ENCODE measurements at places on chromosomes 13 and 19.

GRCh38 chr13:98273824-98274742, 97.0 kb upstream of the RNF113B start:
- no peak for DNase-seq

GRCh38 chr13:29859971-29860370, 9.6 kb upstream of the UBL3 start:
- no peak for DNase-seq

DNA sequence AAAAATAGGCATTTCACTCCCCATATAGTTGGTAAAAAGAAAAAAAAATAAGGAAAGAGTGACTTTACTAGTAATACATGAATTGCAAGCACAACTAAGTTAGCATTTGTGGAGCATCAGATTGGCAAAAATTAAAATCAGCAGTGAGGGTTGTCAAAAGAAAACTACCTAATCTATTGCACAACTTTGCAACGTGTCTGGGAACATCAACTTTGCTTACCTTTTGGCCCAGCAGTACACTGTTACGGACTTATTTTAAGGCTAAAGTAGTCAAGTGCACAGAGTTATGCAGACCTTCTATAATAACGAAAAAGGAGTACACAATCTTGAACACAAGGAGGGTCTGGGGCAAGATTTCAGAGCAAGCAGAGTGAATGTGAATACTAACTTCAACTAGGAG, 102.6 kb downstream of the MIPEP start:
- DNase-seq = no peak

- DNase-seq = no peak
Observed at GRCh38 chr19:9939301-9939913, 3.1 kb upstream of the OLFM2 start.

DNA sequence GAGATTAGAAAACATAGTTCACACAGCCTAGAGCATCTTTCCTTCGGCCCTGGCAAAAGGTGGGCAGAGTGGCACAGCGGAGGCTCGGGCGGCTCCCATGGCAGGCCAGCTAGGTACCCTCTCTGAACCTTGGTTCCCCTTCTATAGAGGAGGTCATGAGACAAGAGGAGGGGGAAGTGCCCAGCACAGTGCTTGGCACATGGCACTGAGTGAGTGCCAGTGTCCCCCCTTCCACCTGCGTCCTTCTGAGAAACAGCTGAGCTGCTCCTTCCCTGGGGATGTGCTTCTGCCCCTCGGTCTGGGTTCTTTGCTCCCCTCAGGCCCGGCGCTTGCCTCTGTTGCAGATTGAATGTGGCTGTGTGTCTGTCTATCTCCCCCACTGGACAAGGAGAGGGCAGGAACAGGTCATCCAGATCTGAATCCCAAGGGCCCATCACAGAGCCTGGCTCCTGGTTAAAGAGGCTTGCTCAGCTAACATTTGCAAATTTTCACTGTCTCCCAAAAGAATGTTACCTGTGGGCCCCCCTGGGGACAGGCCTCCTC, 165.6 kb downstream of the USP12 start:
- no peak for DNase-seq

GRCh38 chr13:101529422-101529821, 76.9 kb downstream of the ITGBL1 start:
- no peak for DNase-seq

DNA sequence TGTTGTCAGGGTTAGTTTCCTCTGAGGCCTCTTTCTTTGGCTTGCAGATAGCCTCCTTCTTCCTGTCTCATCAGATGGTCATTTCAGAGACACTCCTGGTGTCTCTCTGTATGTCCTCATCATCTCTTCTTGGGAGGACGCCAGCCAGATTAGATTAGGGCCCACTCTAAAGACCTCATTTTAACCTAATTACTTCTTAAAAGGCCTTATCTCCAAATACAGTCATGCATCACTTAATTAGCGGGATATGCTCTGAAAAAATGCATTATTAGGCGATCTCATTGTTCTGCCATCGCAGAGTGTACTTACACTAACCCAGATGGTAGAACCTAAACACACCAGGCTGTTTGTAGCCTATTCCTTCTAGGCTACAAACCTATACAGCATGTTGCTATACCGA, 89.0 kb downstream of the CDK8 start:
- no peak for DNase-seq

GRCh38 chr13:92150606-92151005, 752.2 kb downstream of the GPC5 start:
- DNase-seq = no peak

DNA sequence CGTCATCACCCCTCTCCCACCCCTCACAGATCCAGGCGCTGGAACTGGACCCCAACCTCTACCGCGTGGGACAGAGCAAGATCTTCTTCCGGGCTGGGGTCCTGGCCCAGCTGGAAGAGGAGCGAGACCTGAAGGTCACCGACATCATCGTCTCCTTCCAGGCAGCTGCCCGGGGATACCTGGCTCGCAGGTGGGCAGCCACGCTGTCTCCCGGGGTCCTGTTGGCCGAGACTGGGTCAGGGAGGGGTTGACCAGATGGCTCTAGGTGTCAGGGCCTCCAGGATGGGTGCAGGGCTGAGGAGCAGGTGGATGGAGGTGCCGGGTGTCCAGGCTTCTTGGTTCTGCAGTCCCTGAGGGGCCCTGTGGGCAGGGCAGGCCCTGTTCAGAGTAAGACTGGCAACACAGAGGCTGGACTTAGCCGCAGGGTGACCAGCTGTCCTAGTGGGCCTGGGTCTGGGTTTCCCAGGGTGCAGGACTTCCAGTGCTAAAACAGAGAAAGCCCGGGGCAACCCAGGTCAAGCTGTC, 58.1 kb downstream of the MYH14 start:
- no peak for DNase-seq

DNA sequence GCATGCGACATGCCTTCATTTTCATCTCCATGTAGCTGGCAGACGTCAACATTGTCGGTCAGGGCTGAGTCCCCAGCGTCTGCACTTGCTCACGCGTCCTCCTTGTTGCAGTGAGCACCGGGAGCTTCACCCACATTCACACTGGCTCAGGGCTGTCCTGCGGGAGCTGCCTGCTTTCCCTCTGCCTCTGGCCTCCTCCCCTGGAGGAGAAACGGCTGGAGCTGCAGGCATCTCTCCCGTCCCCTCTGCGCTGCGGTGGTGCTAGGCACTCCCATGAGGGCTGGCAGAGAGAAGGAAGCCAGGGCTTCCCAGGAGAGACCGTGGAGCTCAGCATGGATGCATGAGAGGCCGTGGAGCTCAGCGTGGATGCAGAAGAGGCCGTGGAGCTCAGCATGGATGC, 18.4 kb upstream of the TMEM255B start:
- DNase-seq = no peak

DNA sequence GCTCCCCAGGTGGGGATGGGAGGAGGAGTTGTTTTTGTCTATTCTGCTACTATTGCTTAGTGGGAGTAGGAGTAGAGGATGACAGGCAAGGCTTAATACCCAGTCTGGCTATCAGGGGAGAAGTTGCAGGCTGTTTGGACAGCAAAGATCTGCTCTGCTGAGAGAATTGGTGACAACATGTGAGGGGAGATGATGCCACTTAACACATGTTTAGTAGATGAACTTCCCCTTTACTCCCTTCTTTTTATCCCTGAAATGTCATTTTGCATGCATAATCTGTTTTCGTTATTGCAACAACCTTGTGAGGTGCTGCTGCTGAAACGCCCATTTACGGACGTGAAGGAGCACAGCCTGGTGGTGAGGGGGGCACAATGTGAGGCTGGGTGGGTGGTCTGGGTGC, 3.0 kb upstream of the CYP4F12 start:
- no peak for DNase-seq

GRCh38 chr19:18333680-18334079, 6.7 kb upstream of the PGPEP1 start:
- no peak for DNase-seq

- no peak for DNase-seq
Observed at GRCh38 chr19:41601771-41602170, 25.1 kb downstream of the CEACAM4 start.

GRCh38 chr13:61086087-61086486, 329.6 kb downstream of the PCDH20 start:
- DNase-seq = no peak

GRCh38 chr19:42693760-42694350, 46.4 kb downstream of the PSG3 start:
- DNase-seq = no peak

DNA sequence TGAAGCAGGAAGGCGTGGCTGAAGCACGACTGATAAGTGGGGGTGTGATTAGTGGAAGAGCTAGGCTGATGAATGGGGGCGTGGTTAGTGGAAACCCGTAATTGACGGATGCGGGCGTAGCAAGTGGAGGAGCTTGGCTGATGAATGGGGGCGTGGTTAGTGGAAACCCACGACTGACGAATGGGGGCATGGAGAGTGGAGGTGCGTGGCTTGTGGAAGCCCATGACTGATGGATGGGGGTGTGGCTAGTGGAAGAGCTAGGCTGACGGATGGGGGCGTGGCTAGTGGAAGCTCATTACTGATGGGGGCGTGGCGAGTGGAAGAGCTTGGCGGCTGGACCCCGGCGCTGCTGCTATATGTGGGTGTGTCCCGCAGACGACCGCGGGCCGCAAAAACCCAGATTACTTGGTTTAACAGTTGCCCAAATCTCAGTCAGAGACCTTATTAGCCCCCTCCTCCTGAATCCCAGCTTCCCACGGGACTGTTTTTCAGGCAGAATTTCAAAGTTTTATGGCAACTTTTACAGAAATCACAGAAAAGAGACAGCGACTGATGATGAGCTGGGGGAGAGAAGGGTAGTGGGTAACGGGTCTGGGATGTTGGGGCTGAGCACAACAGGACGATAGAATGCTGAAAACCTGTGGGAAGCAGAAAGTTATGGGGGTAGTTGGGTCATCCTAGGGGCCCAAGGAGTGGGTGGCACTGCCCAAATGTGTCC, 9.0 kb upstream of the MEIS3 start:
- no peak for DNase-seq

DNA sequence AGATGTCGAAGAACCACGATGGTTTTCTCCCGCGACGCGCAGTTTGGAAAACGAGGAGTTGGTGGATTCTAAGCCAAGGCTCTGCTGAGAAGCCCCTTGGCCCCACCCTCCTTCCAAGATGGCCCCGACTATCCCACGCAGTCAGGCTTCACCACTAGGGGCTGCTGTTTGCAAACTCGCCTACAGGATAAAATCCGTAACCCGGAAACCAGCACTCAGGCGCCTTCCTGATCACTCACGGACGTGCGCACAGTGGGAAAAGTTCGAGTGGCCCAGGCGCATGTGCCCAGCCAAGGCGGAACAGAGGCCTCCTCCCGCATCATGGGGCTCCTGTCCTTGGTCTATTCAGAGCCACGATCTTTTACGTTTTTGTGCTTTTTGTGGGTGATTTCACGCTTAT, 19.2 kb upstream of the UQCR11 start:
- DNase-seq = no peak

- no peak for DNase-seq
Observed at GRCh38 chr13:106520251-106521054, 15.0 kb downstream of the EFNB2 start.

DNA sequence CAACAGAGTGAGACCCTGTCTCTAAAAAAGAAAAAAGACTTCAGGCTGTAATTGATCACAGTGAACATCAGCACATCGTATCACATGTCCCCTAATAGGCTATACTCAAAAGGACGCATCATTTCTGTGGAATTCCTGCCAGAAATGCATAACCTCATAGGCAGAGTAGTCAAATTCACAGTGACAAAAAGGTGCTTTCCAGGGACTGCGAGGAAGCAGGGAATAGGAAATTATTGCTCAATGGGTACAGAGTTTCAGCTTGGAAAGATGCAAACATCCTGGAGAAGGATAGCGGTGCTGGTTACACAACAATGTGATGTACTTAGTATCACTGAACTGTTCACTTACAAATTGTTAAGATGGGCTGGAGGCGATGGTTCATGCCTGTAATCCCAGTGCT, 41.1 kb upstream of the MRI1 start:
- no peak for DNase-seq

GRCh38 chr13:29883941-29884518, 33.6 kb upstream of the UBL3 start:
- DNase-seq = no peak

DNA sequence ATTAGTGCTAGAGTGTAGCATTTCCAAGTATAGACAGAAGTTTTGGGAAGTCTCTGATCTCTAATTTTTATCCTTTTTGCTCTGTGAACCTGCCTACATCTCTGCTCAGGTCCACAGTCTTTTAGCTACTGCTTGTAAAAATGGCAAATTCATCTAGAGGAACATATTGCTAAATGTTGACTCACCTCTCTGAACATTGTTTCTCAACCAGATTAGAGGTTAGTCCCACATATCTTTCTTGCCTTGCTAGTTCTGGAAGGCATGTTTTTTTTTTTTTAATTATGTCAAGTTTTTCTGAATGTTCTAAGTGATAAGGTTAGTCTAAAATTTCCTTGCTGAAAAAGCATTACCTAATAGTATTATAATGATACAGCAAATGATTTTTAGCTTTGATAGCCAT, 2889.6 kb upstream of the PCDH20 start:
- no peak for DNase-seq

- no peak for DNase-seq
Observed at GRCh38 chr19:6765738-6766356, 1.4 kb downstream of the SH2D3A start.

GRCh38 chr19:5314012-5314906, 26.4 kb downstream of the PTPRS start:
- no peak for DNase-seq

GRCh38 chr19:9011875-9012274, 1.7 kb upstream of the MUC16 start:
- DNase-seq = no peak

DNA sequence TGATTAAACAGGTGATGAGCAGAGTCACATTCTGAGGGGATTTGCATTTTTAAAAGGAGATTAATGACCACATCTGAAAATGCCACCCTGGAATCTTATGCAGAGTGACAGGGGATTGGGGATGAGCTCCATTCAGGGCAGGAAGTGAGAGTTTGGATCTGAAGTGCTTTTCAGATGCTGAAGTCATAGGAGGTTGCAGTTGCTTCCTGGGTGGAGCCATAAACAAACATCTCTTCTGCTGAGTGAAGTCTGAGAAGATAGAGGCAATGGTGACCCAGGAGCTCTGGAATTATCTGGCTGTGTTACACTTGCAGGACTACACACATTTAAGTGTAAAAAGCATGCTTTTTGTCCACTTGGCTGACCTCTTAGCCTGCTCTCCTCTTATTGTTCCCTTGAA, 51.4 kb upstream of the PSG8 start:
- no peak for DNase-seq

Measured in stimulated activated CD8-positive, alpha-beta memory T cell treated with anti-CD3 and anti-CD28 coated beads, Interleukin-4, amount 100 ng/mL, for 1 hour (primary cell).